ENCODE measurements at places on chromosomes 7 and 10.

- DNase-seq = no peak
These were observed 206.9 kb upstream of the PHYHIPL start for GRCh38 chr10:58969576-58969975.

- DNase-seq = no peak
These were observed 215.8 kb downstream of the CHCHD3 start for GRCh38 chr7:132866144-132866531.

GRCh38 chr10:103149991-103150622 lies 43.0 kb downstream of the NT5C2 start:
- no peak for DNase-seq

- no peak for DNase-seq
These were observed 344.5 kb downstream of the PCLO start for GRCh38 chr7:82818171-82818570.

DNA sequence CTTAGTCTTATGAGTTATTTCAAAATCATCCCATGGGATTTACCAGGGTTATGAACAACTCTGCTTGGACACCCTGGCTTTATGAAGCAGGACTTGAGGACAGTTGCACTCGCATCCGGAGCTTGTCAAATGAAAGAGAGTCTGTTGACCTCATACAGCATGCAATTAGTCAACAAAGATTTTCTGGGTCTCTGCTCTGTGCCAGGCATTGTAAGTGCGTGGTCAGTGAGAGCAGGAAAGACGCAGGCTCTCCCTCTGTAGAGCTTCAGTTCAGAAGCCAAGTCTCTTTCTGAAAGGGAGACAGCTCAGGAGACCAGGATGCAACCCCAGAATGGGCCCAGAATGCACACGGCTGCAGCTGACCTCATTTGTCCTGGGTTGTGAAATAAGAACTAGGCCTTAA lies 45.5 kb upstream of the DMBT1 start:
- no peak for DNase-seq

DNA sequence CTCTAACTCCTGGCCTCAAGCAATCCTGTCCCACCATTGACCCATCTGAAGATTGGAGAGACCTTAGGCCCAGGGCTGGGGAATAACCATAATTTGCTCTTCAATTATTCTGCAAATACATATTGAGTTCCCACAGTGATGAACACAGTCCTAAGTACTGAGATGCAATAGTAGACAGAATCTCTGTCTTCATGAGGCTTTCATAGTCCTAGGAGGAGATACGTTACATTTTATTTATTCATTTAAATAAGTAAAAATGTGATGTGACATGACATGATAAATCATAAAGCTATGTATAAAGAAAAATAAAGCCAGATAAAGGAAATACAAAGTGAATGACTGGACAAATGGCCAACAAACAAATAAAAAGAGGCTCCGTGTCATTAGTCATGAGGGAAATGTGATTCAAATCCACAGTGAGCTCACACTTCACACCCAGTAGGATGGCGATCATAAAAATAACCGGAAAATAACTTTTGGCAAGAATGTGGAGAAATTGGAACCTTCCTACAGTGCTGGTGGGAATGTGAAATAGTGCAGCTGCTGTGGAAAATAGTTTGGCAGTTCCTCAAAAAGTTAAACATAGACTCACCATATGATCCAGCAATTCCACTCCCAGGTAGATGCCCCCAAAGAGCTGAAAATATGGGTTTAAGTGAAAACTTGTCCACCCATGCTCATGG lies 52.1 kb upstream of the JCAD start:
- no peak for DNase-seq

DNA sequence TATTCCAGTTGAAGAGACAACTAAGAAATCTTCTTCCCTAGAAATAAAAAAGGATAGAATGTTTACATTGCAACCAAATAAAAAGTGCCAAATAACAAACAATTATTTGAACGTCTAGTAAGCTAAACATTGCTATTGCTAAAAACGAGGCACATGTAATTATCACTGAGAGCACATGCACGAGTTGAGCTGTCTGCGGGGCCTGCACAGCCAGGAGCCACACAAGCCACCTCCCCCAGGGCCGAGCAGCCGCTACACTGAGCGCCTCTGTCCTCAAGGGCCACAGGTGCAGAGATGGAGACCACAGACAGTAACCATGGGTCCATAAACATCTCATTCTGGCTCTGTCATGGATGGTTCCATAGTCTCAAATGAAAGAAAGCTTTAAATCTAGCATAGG lies 17.2 kb downstream of the NCAPG2 start:
- no peak for DNase-seq

GRCh38 chr10:129564923-129565322 lies 97.9 kb downstream of the MGMT start:
- DNase-seq = no peak

DNA sequence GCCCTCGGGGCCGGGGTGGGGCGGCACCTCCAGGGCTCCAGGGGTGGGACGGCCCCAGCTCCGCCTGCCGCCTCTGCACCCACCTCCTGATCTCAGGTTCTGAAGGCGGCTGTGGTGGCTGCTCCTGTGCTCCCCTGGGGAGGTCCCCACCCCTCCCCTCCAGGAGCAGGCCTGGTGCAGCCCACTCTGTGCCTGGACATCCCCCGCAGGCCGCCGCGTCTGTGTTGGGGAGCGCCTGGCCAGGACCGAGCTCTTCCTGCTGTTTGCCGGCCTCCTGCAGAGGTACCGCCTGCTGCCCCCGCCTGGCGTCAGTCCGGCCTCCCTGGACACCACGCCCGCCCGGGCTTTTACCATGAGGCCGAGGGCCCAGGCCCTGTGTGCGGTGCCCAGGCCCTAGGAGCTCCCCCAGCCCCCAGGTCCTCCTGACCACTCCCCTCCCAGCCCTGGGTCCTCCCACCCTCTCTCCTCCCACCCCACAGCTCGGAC lies 5.5 kb downstream of the CYP2W1 start:
- no peak for DNase-seq

DNA sequence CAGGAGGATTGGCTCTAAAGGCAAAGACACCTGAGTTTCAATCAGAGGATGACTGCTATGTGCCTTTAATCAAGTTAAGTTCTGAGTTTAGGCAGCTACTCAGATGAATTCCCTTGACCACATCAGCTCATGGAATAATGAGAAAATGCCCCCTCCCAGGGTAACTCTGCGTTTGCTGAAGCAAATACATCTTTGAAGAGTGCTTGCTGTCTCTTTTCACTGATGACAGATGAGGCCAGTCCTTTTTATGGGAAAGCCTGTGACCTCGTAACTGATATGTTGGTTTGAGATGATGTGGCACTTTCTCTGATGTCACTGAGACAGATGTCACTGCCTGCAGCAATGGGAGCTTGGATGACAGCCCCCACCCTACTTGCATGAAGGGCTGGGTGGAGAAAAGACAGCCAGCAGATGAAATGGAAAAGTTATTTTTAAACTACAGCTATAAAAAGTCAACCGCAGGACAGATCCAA lies 43.7 kb upstream of the DGKI start:
- DNase-seq = no peak

GRCh38 chr7:132557489-132558044 lies 18.7 kb downstream of the PLXNA4 start:
- no peak for DNase-seq

DNA sequence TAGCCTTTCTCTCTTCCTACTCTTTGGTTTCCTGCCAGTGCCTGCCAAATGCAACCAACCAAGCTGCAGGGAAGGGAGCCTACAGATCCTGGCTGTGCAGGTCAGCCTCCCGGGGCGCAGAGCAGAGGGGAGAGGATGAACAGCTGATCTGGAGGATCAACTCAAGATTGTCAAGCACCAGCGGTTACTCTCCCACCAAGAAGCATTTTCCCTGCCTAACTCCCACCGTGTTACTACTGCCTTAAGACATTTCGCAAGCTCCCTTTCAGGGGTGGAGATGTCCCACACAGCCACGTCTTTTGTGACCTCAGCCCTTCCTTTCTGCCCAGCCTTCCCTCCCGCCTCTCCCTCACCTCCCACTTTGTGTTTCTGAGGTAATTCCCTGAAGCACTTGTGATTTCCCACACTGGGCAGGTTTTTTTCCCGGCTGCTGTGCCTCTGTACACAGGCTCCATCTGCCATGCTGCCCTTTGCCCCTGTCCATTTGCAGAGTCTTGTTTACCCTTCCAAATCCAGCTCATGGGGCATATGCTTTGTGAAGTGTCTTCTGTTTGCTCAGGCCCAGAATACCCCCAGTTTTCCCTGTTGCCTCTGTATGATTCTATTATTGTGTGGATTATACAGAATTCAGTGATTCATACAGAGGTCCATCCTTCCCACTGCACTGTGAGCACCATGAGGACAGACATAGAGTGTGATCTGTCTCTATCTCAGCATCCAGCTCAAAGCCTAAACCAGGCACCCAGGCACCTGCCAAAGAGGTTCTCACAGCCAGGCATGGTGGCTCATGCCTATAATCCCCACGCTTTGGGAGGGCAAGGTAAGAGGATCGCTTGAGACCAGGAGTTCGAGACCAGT lies 40.9 kb upstream of the PAPSS2 start:
- DNase-seq = no peak

GRCh38 chr7:100159099-100159623 lies 638 bp upstream of the TRAPPC14 start:
- no peak for DNase-seq
